HAP-1 (cell line): ENCODE measurements at places on chromosomes 16 and 17.

GRCh38 chr17:46949291-46950174 lies 26.6 kb downstream of the GOSR2 start:
- no peak for DNase-seq

GRCh38 chr17:56640116-56640515 lies 46.6 kb downstream of the NOG start:
- DNase-seq, result no peak

GRCh38 chr17:3222505-3222904 lies 15.0 kb downstream of the OR1A1 start:
- DNase-seq, result no peak

DNA sequence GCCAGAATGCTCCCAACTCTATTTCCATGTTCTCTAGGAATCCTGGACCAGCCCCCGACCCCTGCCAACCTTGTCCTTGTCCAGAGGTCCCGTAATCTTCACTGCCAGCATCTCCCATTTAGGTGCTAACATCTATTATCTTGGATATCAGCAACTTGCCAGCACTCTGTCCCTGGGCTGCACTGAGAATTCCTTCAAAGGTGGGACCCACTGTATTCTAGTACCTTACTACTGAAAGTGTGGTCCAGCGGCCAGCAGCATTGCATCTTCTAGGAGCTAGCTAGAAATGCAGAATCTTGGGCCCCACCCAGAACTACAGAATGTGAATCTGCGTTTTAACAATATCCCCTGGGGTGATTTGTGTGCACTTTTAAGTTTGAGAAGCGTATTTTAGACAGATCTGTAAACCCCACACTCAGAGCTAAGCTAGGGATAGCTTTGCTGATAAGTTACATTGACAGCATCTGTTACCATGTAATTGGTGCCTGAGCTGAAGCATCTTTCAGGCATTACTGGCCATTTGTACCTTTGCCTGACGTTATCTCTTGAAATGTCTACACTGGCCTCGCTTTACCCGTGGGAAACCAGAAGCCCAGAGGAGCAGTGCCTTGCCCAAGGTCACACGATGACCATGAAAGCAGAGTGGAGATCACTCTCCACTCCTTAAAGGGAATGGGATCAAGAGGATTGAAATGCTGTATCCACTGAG lies 8.3 kb downstream of the ABAT start:
- no peak for DNase-seq

- no peak for DNase-seq
Observed at GRCh38 chr17:43814714-43815113, 18.2 kb downstream of the MPP3 start.

GRCh38 chr16:4892361-4893102 lies 44.4 kb downstream of the PPL start:
- no peak for DNase-seq
